Thoracic aorta (tissue), 2 donors: ENCODE measurements at places on chromosomes 6 and 20. TPM values are rescaled to one million over a fixed set of nuclear protein-coding genes. Genes with fewer than 3 reads are reported as not detected.

Gene PLN
- 382 TPM for total RNA-seq

Gene CDH26
- 2.5 TPM for total RNA-seq

Gene ZNF311
- total RNA-seq, result 0.27 TPM

Gene PKIB
- total RNA-seq, result 6.0 TPM

Gene KCNK17
- total RNA-seq, result 11.6 TPM

GRCh38 chr6:91083211-91083610 is 496.3 kb upstream of the MAP3K7 start:
- H3K4me1 ChIP-seq, result no peaks in the 10 kb centered on the region
- no peak overlapping the region for H3K27ac ChIP-seq
- H3K27me3 ChIP-seq, result no peaks in the 10 kb centered on the region
- DNase-seq, result no peak

DNA sequence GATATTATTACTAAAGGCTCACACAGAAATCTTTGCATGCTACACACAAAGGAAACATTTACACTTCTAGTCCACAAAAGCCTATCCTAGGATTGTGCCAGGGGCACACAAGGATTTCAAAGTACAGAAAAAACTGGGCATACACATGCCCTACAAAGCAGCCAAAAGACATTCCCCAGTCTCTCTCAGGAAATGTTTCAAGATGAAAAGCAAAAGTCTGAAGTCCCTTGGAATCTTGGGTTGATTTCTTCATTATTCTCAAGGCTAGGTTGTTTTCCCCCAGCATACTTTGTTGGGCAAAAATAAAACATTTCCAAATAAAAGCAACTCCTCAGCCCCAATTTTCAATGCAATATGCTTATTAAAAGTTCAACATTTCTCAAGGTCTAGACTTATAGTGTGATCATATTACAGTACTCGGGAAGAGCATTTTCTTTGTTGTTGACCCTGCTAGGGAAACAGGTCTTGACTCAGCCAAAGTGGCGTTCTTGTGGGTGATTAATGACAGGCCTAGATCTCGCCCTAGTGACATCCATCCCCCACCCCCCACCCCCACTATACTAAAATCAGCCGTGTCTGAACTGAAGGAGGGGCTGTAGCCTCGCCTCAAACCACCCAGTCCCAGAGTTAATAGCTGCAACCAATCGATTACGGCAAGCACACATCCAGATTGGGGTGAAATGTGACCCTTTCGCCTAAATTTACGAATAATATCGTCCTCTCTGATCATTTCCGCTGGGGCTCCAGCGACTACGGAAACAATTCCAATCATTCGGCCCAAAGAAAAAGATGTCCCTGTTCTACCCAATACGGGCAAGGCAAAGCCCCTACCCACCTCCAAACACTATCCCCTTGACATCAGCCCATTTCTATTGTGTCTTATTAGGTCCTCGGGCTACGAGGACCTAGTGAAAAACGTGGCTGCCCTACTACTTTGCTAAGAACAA is 1.4 kb downstream of the AKIRIN2 start:
- H3K27ac ChIP-seq, result peak overlapping the region; percentile 98
- DNase-seq, result no peak
- peak overlapping the region; percentile 97 for H3K4me3 ChIP-seq
- peaks cover 19% of the 10 kb centered on the region for H3K4me1 ChIP-seq
- H3K27me3 ChIP-seq, result no peaks in the 10 kb centered on the region

DNA sequence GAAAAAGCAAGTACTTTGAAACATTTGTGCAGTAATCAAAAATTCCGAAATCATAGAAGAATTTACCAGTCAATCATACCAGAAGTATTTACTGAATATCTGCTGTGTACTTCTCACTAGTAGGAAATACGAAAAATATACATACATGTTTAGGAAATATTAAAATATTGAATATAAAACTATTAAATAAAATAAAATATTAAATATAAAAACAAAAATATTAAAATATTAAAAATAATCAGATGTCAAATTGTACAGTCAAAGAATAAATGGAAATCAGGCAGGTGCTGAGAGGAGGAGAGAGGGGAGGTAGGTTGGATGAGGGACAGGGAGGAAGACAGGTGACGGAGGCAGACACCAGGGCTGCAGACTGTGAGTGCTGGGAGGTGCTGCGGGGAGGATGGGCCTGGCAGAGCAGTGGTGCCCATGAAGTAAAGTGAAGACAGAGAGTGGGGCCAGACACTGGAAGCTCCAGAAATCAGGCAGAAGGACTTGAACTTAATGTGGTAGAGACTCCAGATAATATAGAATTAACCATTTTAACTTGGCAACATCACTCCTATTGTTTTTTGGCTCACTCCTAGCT is 55.9 kb downstream of the PRKN start:
- no peak overlapping the region for H3K27ac ChIP-seq
- H3K4me3 ChIP-seq, result no peak overlapping the region
- no peaks in the 10 kb centered on the region for H3K36me3 ChIP-seq
- H3K4me1 ChIP-seq, result no peaks in the 10 kb centered on the region
- no peaks in the 10 kb centered on the region for H3K27me3 ChIP-seq
- no peak for DNase-seq

DNA sequence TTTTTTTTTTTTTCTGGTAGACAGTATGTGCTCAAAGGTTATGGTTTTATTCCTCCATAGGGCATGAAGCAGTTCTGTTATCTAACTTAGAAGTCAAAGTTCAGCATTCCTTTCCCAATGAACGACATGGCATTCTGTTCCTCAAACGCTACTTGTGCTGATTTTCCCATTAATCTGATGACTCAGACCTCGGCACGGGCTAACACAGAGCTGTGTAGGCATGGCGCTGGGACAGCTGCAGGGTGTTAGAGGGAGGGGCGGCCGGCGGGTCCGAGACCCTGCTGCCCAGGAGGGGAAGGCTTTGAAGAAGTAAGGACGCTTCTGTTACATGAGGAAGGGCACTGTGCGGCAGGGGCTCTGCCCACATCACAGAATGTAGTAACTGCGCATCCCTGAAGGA is 93.6 kb upstream of the AGPAT4 start:
- H3K27me3 ChIP-seq, result no peaks in the 10 kb centered on the region
- no peaks in the 10 kb centered on the region for H3K36me3 ChIP-seq
- no peaks in the 10 kb centered on the region for H3K4me1 ChIP-seq
- no peak overlapping the region for H3K4me3 ChIP-seq
- no peak for DNase-seq
- no peak overlapping the region for H3K27ac ChIP-seq

- no peak overlapping the region for H3K4me3 ChIP-seq
- no peak for DNase-seq
- no peaks in the 10 kb centered on the region for H3K36me3 ChIP-seq
- H3K27ac ChIP-seq, result peak overlapping the region; percentile 34
- H3K4me1 ChIP-seq, result peaks cover 17% of the 10 kb centered on the region
These were observed 1.5 kb upstream of the NUDT3 start for GRCh38 chr6:34393966-34394305.

- no peaks in the 10 kb centered on the region for H3K27me3 ChIP-seq
- DNase-seq, result no peak
- no peaks in the 10 kb centered on the region for H3K4me1 ChIP-seq
- H3K36me3 ChIP-seq, result no peaks in the 10 kb centered on the region
- no peak overlapping the region for H3K4me3 ChIP-seq
These were observed 40.6 kb downstream of the SH3BGRL2 start for GRCh38 chr6:79671600-79672266.

DNA sequence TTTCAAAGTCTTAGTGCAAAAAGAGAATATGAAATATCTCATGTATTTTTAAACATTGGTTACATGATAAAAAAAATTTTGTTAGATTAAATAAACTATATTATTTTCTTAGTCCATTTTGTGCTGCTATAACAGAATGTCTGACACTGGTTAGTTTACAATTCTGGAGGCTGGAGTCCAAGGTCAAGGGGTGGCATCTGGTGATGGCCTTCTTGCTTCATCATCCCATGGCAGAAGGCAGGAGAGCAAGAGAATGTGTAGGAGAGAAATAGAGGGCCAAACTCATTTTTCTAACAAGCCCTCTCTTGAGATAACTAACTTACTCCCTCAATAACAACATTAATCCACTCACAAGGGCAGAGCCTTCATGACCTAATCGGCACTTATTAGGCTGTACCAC is 11.5 kb upstream of the MCUR1 start:
- no peaks in the 10 kb centered on the region for H3K27me3 ChIP-seq
- H3K4me3 ChIP-seq, result no peak overlapping the region
- H3K4me1 ChIP-seq, result no peaks in the 10 kb centered on the region

- H3K27ac ChIP-seq, result peak overlapping the region; percentile 75
- H3K4me3 ChIP-seq, result no peak overlapping the region
- H3K36me3 ChIP-seq, result no peaks in the 10 kb centered on the region
- H3K27me3 ChIP-seq, result no peaks in the 10 kb centered on the region
These were observed 18.9 kb upstream of the TRAM2 start for GRCh38 chr6:52595796-52596130.

GRCh38 chr20:31587545-31588389 is 17.3 kb upstream of the ID1 start:
- peak overlapping the region; percentile 74 for H3K27ac ChIP-seq
- H3K36me3 ChIP-seq, result no peaks in the 10 kb centered on the region
- H3K4me1 ChIP-seq, result peaks cover 15% of the 10 kb centered on the region
- H3K4me3 ChIP-seq, result peak overlapping the region; percentile 81
- H3K27me3 ChIP-seq, result no peaks in the 10 kb centered on the region
- DNase-seq, result no peak

DNA sequence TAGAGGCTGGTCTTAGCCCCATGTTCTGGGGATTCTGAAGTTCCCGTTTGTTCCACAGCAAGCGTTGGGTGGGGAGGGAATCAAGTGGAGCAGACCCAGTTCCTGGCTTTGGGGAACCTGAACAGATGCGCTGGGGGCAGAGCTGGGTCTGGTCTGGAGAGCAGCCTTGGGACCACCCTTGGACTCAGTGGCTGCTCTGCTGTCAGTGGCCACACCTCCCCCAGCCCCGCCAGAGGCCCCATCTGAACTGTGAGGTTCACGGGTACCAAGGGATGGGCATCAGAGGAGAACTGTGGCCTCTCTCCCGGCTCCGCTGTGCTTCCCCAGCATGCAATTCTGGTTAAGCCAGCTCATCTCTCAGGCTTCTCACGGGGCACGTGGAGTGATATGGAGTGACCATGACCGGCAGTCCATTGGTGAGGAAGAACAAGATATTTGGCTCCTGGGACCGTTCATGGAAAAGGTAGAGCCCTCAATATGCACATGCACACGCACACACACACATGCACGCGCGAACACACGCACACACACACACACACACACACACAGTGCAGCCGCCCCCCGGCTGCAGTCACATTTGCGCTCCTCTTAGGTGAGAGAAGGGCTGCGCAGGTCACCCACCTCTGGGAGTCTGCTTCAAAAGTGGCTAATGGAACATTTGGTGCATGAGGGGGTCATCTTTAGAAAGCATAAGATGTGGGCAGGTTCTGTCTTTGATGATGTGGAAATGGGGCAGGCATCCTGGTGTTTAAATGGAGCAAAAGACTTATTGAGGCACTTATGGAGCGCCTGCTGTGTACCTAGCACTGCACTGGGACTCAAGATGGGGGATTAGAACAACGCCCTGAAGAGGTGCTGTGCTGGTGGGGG is 6.0 kb downstream of the DLGAP4 start:
- no peak for DNase-seq
- H3K27ac ChIP-seq, result no peak overlapping the region
- peaks cover 12% of the 10 kb centered on the region for H3K27me3 ChIP-seq
- no peaks in the 10 kb centered on the region for H3K36me3 ChIP-seq

- peaks cover 38% of the 10 kb centered on the region for H3K4me1 ChIP-seq
- no peak overlapping the region for H3K4me3 ChIP-seq
- H3K36me3 ChIP-seq, result no peaks in the 10 kb centered on the region
- no peak overlapping the region for H3K27ac ChIP-seq
- no peak for DNase-seq
These were observed 51.3 kb downstream of the PHF20 start for GRCh38 chr20:35823147-35823546.

DNA sequence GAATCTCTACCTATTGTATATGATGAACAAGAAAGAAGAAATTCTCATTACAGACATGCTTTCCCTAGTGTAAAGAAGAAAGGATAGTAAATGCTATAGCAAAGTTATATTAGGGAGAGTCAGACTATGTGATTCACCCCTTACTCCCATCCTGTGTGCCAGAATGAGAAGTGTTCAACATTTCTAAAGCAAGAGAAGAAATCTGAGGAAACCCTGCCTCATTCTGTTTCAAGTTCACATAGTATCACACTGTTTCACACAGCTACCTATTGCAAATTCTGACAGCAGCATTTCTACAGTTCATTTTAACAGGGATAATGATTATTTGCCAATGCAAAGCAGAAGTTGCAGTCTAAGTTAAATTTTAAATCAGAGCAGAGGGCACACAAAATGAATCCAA is 267.2 kb upstream of the TCF21 start:
- H3K36me3 ChIP-seq, result no peaks in the 10 kb centered on the region
- H3K27ac ChIP-seq, result no peak overlapping the region
- no peak overlapping the region for H3K4me3 ChIP-seq

DNA sequence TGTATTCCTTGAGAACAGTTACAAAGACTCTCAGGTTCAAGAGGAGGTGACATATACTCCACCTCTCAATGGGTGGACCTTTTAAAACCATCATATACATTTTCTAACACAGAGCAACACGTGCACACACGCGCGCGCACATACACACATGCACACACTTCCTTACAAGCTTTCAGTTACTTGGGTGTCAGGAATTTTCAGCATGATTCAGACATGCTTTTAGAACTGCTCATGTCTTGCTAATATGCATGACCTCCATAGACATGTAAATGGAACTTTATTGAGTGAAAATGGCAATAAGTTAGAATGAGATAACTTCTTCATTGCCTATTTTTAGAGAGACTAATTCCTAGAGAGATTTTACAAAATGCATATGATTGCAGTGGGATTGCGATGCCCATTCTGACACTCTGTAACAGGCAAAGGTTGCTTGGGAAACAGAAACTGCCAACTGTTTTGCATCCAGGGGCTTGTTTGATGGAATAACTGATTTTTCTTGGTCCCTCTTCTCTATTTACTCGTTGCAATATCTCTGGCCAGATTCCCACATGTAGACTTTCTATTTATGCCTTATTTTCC is 531.4 kb upstream of the RNF217 start:
- no peaks in the 10 kb centered on the region for H3K36me3 ChIP-seq
- H3K27me3 ChIP-seq, result no peaks in the 10 kb centered on the region
- H3K27ac ChIP-seq, result no peak overlapping the region
- DNase-seq, result no peak

DNA sequence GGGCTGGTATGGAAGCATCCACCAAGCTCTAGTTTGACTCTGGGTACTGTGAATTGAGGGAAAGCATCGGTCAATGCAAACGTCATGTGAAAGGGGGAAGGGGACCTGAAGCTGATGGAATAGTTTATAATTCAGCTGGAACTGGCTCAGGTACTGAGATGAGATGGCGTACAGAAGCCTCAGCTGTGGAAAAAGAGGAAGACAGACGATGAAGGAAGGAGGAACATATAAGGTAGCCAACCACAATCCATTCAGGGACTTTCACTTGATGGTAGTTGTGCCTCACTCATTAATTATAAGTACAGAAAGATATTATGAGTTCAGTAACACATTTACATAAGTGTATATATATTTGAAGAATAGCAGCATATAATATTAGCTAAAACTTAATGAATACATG is 2.7 kb downstream of the CALHM5 start:
- peaks cover 34% of the 10 kb centered on the region for H3K4me1 ChIP-seq
- no peak for DNase-seq
- no peak overlapping the region for H3K27ac ChIP-seq
- H3K36me3 ChIP-seq, result peaks cover 11% of the 10 kb centered on the region
